ENCODE measurements at places on chromosomes 2 and 18.

- ATAC-seq = no peak
Observed at GRCh38 chr2:238866656-238867277, 18.9 kb downstream of the TWIST2 start.

DNA sequence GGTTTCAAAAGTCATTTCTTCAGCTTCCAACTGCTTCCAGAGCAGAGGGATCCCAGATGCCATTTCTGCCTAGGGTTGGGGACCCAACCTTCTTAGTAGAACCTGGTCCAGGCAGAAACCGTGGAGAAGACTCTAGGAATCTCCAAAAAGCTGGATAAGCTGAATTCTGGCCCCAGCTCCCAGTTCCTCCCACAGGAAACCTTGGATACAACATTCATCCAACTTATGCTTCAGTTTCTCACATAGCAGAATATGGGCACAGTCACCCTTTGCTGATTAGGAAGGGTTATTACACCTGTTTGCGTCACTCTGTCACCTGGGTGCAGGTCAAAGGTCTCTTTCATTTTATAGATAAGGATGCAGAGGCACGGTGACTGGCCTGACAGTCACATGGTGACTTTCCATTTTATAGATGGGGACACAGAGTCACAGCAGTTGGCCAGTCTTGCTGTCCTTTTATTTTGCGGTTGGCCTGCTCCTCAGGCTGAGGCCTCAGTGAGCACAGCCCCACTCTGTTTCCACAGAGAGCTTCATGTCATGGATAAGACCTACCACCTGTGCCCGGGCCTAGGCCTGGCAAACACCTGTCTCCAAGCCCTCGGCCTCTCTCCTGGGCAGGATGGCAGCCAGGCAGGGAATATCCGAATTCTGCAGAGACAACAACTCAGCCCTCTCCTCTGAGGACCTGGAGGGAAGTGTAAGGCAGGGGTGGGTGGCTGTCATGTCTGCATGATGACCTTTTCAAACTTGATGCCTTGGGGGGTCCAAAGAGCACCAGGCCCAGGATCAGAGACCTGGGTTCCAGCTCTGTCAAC, 148.8 kb downstream of the SMAD7 start:
- peak; percentile 25 for ATAC-seq

GRCh38 chr2:34492561-34493455, 893.7 kb upstream of the FAM98A start:
- ATAC-seq = no peak

- ATAC-seq = no peak
Observed at GRCh38 chr18:24317370-24317769, 80.3 kb downstream of the OSBPL1A start.

DNA sequence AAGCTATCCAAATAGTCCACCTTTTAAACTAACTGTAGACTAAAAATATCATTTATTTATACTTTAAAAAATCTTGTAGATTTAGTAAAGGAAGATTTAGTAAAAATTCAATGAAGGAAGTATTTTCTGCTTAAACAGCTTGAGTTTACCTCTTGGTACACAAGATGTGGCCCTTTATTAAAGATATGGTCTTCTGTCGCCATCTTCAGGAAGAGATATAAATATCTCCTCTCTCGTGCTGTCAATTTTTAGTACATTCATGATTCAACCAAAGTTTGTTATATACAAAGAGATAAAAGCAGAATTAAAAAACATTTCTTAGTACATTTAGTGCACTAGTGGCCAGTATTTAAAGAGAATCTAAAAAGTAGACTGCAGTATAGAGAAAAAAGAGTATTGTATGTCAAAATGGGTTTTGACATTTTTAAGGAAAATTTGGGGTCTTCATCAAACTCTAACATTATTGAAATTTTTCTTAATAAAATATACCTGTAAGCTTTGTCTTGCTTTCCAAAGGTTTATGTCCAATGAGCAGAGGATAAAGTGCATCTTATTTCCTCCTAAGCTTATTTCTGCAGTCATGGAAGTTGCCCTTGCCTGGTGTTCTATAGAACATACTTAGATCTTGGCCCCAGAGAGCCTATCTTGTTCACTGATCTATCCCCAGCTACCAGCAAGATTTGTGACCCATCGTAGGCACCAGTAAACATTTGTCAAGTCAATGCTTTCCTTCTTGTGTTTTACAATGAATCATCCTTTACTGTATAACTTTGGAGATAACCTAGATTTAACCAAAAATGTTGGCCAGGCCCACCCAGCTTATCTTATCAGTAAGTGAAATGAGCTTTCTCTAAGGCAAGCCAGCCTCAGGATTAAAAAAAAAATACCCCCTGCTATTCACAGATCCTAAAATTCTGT, 18.5 kb upstream of the EML6 start:
- no peak for ATAC-seq

GRCh38 chr2:55779459-55780421, 86.1 kb upstream of the PNPT1 start:
- ATAC-seq = no peak

DNA sequence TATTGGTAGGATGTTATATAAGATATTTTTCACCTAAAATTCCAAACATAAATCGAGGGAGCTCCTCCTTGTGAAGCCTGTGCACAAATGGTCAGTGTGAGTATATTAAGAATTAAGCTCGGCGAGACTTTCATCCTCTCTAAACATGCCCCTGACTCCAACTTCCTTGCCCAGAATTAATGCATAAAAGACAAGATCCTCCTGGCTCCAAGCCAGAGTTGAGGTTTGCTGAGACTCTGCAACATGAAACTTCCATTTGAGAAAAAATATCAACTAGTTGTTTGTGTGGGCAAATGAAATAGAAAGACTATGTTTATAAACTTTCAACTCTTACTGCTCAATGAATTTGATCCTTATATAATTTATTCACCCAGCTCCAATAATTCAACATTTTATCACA, 68.1 kb downstream of the CCDC178 start:
- ATAC-seq = no peak

DNA sequence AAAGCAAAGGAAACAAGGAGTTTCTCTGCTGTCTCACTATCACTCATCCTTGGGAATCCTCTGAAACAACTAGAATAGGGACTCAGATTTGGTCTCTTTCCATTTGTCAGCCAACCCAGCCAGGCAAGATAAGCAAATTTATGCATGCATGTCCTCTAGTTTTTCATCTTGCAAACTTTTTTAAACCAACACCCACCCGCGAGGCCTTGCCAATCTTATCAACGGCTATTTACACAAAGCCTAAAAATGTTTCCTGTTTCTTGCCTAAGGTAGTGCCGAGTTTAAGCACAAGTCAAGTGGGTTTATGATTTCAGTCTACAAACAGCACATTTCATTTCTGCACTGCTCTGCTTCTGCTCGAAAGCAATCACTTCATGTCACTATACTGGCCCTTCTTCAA, 240.9 kb downstream of the STK39 start:
- no peak for ATAC-seq

Data from activated CD4-positive, CD25-positive, alpha-beta regulatory T cell treated with anti-CD3 and anti-CD28 coated beads, Interleukin-2, amount 50 U/mL, for 24 hours (primary cell).